ENCODE measurements at places on chromosomes 1 and 21. TPM values are rescaled to one million over a fixed set of nuclear protein-coding genes. Genes with fewer than 3 reads are reported as not detected.

The ELAPOR1 gene
- total RNA-seq = 47.0 TPM

The ADGRB2 gene
- total RNA-seq = 2.2 TPM

The ADAM30 gene
- not detected for total RNA-seq

The NSL1 gene
- total RNA-seq = 34.9 TPM

The OR2L5 gene
- not detected for total RNA-seq

The CCT8 gene
- total RNA-seq = 73.7 TPM

The OR2T35 gene
- total RNA-seq = not detected

The KRTAP10-8 gene
- 4.6 TPM for total RNA-seq

The SELL gene
- total RNA-seq = 0.36 TPM

The TNFRSF1B gene
- total RNA-seq = 14.2 TPM

The ATF3 gene
- 8.2 TPM for total RNA-seq

The ZNF697 gene
- 5.4 TPM for total RNA-seq

The DCAF6 gene
- 57.7 TPM for total RNA-seq

The NR1I3 gene
- total RNA-seq = not detected

The RSBN1 gene
- total RNA-seq = 18.2 TPM

The PAQR6 gene
- 8.4 TPM for total RNA-seq

The SPATC1L gene
- 2.5 TPM for total RNA-seq

The RXRG gene
- total RNA-seq = 0.66 TPM

The CFAP45 gene
- total RNA-seq = 0.65 TPM

The CCDC17 gene
- 2.1 TPM for total RNA-seq

The CLCA4 gene
- 1.1 TPM for total RNA-seq
